ENCODE measurements at places on chromosomes 3 and 15.

GRCh38 chr3:117133066-117133465 is 423.5 kb downstream of the TUSC7 start:
- peak; percentile 60 for DNase-seq

DNA sequence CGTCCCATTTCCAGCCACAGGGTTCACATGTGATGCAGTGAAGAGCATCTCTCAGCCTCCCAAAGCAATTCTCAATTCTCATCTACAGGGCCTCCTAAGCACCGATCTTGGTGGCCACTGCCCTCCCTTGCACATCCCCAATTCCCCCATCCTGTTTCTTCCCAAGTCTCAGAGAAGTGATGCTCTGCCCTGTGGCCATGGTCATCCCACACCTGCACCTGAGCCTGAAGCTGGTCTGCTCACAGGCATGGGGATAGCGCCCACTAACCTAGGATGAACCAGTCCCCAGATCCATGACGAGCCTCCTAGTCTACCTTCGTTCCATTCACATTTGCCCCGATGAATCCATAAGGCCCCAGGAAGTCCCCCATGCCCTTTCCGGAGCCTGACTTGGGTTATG is 201.5 kb downstream of the UACA start:
- DNase-seq, result no peak

DNA sequence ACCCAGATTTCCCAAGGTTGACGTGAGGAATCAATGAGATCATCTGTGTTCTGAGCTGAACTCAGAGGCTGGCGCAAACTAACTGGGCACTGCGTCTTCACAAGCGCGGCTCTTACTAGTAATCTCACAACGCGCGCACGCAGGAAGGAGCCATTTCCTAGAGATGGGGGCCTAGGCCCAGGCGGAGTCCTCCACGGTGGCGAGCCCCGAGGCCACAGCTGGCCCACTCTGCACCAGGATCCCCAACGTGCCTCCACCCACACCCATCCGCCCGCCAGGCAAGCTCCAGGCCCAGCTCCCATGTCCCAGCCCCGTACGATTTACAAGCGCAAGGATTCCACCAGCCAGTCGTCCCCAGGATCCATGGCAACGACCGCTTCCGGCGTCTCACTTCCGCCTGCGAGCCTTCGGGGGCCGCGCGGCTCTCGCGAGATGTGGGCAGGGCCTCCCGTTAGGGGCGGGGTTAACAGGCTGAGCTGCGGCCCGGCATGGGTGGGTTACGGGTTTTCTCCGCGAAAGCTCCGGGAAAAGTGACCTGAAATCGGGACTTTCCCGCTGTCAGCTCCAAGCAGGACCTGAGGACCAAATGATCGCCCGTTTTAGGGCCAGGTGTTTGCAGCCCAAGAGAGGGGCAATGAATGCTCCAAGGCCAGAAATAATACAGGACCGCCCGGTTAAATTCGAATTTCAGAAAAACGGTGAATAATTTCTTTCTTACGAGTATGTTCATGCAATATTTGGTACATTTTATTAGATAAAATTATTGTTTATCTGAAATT is at the start of gene WDR73:
TSS of gene WDR73 (minus strand) at position 374 of the 779 bp plus-strand sequence. CDS start at position 365, 9 bp downstream.
- peak; percentile 94 for DNase-seq

GRCh38 chr3:187978433-187979011 is 175.4 kb upstream of the LPP start:
- peak; percentile 51 for DNase-seq

DNA sequence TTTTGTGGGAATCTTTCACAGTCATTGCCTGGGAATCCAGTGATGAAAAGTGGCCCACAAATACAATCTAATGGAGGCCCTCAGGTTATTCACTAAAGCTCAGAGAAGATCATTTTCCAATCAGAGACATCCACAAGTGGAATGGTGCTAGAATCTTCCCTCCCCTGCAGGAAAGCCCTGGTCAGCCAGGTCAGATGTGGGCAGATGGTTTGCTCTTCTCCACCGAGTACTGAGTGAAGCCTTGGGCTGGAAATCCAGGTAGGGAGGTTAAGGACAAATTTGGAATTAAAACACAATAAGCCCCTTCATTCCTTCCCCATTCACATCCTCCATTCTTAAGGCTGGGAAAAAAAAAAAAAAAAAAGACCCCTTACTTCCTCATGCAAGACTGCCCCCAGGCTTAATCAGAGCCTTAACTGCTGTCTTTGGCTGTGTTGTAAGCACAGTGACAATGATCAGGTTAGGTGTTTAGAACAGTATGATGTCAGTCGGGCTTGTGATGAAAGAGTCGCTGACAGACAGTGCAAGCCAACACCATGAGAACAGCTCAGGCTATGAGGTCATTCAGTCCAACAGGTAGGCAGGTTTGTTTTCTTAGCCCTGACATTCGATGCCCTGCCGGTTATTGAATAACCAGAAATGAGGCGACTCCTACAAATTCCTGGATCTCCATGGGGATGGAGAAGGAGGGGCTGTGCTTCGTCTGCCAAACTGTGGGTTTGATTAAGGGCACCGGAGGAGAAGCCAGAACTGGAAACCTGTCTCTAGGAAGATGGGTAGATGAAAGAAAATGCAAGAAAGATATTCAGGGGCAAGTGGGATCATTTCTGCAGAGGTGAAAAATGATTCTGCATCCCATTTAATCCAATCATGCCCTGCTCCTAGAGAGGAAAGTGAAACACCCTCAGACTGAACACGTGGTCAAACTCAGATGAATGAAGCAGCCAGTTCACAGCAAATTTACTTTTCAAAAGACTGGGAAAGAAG is 23.5 kb upstream of the HES1 start:
- peak; percentile 51 for DNase-seq

DNA sequence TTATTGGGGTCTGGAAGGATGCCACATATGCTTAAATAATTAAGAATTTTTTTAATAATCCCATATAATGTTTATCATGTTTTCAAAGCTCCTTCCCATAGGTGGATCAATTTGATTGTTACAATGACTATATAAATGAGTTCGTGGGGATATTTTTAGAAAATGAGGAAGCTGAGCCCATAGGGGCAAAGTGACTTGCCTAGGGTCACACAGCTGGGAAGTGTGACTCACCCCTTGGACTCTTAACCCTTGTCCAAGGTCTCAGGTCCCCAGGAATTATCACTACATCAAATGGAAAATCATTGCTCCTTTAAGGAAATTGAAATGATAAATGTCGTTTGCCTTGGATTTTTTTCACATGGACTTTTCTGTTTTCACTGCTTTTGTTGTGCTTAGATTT is 161.2 kb upstream of the RGMA start:
- DNase-seq, result no peak

DNA sequence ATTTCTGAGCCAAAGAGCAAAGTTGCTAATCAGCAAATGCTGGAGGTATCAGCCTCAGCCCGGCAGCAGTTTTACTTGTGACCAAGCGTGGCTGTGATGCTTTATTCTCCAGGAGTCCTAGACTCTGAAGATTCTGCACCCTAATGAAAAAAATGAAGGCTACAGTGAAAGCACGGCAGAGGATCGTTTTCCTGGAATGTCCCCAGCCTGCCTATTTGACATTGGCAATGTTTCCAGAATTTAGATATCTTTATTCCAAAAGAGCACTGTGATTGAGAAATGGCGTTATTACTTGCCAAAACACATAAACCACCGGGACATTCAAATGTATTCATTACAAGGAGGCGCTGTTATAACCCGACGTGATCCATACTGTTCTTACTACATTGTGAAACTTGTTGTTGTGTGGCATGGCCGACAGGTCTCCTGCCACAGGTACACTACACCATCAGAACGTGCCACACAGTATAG is 263.8 kb downstream of the SLCO3A1 start:
- no peak for DNase-seq
